ENCODE measurements at places on chromosomes 16 and 17.

DNA sequence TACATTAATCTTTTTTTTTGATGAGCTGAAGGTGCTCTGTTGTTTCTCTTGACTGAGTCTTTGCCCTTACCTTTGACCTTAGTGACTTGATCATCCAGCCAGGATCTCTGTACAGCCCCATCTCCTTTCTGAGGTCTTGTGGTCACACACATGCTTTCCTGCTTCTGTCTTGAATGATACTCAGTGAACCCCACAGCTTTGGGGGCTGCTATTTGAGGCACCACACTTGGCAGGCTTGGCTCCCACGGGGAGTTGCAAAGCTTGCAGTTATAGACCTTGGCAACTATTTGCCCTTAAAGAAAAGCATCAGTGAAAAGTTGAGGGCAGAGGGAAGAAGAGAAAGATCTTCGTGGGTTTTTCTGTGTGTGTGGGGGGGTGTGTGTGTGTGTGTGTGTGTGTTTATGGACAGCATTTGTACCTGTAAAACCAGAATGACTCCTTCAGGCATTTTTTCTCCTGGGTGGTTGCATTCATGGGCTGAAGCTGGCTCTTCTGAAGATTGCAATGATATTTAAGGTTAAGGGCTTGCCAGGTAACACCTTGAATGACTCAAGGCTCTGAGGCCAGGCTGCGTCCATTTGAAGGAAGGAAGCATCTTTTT lies 101.6 kb downstream of the MSI2 start:
- H3K4me1 ChIP-seq: peaks cover 39% of the 10 kb centered on the region
- H3K36me3 ChIP-seq: no peaks in the 10 kb centered on the region
- H3K27ac ChIP-seq: no peak overlapping the region

GRCh38 chr16:56931271-56931891 lies 561 bp upstream of the HERPUD1 start:
- peak overlapping the region; percentile 96 for H3K27ac ChIP-seq
- H3K4me3 ChIP-seq: peak overlapping the region; percentile 83
- H3K36me3 ChIP-seq: peaks cover 7% of the 10 kb centered on the region
- H3K4me1 ChIP-seq: peaks cover 42% of the 10 kb centered on the region

DNA sequence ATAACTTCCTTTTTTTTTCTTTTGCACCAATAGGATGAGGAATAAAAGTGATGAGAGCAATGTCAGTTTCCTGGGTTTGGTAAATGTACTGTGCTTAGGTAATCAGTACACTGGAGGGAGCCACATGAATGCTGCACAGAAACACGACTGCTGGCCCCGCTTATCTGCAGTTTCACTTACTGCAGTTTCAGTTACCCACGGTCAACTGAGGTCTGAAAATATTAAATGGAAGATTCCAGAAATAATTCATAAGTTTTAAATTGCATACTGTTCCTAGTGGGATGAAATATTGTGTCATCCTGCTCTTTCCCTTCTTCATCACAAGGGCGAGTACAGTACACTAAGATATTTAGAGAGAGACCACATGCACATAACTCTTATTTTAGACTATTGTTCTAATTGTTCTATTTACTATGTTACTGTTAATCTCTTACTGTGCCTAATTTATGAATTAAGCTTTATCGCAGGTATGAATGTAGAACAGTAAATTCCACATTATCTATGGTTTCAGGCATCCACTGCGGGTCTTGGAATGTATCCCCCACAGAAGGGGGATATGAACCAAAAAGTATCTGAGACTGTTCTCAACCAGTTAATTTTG lies 6.4 kb upstream of the LGALS3BP start:
- no peak overlapping the region for H3K27ac ChIP-seq
- H3K36me3 ChIP-seq: peaks cover 3% of the 10 kb centered on the region
- DNase-seq: no peak
- no peaks in the 10 kb centered on the region for H3K27me3 ChIP-seq
- no peak overlapping the region for H3K4me3 ChIP-seq

DNA sequence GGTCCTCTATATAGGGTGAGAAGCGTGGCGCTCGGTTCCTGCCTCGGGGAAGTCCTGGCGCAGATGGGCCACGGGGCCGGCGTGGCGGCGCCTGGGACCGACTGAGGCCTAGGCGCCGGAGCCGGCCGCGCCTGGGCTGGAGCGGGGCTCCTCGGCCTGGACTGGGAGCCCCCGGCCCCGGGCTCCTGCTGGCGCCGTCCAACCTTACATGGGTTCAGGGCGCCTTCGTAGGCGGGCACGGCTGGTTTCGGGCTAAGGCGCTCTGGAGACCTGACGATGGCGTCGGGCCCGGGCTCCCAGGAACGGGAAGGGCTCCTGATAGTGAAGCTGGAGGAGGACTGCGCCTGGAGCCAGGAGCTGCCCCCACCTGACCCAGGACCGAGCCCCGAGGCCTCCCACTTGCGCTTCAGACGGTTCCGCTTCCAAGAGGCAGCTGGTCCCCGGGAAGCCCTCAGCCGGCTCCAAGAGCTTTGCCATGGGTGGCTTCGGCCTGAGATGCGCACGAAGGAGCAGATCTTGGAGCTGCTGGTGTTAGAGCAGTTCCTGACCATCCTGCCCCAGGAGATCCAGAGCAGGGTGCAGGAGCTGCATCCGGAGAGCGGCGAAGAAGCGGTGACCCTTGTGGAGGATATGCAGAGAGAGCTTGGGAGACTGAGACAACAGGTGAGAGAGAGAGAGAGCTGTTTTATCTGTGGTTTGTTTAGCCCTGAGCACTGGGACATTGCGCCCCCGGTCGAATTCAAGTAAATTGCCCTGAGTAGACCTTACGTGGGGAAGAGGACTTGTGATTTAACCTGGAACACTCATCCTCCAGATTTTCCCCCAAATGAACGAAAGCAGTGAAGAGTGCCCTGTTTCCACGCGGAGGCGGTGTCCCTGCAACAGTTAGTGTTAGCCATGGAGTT lies 504 bp downstream of the ZNF263 start:
- peak overlapping the region; percentile 15 for H3K4me3 ChIP-seq
- peaks cover 20% of the 10 kb centered on the region for H3K36me3 ChIP-seq
- peaks cover 27% of the 10 kb centered on the region for H3K4me1 ChIP-seq
- no peak for DNase-seq

- DNase-seq: no peak
- peaks cover 8% of the 10 kb centered on the region for H3K4me1 ChIP-seq
- H3K36me3 ChIP-seq: peaks cover 13% of the 10 kb centered on the region
These were observed 11.6 kb downstream of the FBXL19 start for GRCh38 chr16:30934827-30935557.

DNA sequence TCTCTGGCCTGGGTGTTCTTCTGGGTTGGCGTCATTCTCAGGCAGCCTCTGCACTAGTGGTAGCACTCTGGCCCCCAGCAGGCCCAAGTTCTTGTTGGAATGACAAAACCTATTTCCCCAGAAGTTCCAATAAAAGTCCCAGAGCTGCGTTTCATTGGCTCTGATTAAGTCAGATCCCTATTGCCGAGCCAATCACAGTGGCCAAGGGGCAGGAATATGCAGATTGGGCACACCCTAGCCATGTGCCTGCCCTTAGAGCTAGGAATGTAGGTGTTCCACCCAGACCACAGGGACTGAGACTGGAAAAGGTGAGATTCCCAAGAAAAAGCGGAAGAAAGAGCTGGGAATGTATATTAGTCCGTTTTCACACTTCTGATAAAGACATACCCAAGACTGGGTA lies 44.9 kb upstream of the POLR3E start:
- peaks cover 13% of the 10 kb centered on the region for H3K36me3 ChIP-seq
- no peak overlapping the region for H3K27ac ChIP-seq
- H3K4me1 ChIP-seq: no peaks in the 10 kb centered on the region

DNA sequence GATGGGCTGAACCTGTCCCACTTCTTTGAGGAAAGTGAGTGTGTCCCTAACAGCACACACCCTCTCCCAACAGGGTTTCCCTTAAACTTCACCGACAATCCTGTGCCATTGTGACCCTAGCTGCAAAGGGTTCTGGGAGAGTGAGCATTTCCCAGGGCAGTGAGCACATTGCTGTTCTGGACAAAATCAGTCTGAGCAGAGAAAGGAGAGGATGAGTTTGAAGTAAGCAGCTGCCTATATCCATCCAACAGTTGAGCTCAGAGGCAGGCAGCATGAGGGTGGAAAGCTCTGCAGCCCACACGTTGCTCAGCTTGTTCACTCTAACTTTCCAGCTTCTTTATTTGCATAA lies 296.5 kb upstream of the MAF start:
- no peaks in the 10 kb centered on the region for H3K36me3 ChIP-seq
- no peak overlapping the region for H3K4me3 ChIP-seq
- H3K27ac ChIP-seq: no peak overlapping the region
- no peaks in the 10 kb centered on the region for H3K4me1 ChIP-seq
- no peak for DNase-seq
- H3K27me3 ChIP-seq: no peaks in the 10 kb centered on the region

DNA sequence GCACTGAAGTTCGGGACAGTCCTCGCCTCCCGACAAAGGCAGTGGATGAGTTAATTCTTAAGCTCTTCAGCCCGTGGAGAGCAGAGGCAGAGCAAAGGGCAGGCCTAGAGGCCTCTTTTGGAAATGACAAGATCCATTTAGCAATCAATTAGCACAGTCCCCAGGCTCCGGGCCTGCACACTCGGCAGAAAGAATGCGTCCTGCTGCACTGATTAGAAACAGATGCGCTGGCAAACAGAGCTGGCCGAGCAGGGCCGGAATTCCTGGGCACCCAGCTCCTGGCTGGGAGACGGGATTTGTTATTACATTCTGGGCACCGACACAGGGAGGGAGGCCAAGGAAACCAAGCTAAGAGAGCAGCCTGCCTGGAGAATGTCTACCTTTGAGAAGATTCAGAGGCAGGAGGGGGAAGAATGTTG lies 162.9 kb downstream of the COPRS start:
- no peak overlapping the region for H3K27ac ChIP-seq
- no peak for DNase-seq
- no peak overlapping the region for H3K4me3 ChIP-seq

DNA sequence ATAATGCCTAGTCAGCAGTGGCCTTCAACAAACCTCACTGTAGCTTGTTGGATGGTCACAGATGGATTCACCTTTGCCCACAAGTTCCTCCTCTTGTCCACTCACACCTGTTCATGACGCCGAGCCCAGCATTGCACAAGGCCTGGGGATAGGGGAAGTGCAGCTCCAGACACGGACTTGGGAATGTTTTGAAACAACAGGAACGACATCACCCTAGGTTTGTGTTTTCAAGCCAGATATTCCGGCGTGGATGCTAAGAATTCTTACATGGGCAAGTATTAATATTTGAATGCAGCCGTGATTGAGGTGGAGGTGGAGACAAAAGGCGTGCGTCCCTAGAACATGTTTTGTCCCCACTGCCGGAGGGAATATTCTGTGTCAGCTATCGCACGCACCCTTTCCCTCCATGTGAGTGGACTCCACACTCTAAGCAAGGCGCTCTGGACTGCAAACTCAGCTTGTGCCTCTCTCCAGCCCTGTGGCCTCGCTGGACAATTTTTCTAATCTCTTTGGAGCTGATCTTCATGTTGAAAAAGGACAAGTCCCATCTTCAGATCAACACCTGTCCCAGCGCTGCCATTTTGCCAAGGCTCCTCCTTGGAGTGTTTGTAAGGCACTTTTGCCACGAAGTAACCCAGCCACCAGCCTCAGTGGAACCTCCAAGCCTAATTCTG lies 2.0 kb upstream of the BANP start:
- no peaks in the 10 kb centered on the region for H3K36me3 ChIP-seq
- no peak overlapping the region for H3K4me3 ChIP-seq
- no peaks in the 10 kb centered on the region for H3K27me3 ChIP-seq
- DNase-seq: no peak
- peaks cover 26% of the 10 kb centered on the region for H3K4me1 ChIP-seq

- no peak overlapping the region for H3K4me3 ChIP-seq
- peaks cover 10% of the 10 kb centered on the region for H3K4me1 ChIP-seq
- no peak overlapping the region for H3K27ac ChIP-seq
These were observed 2.7 kb downstream of the PRSS53 start for GRCh38 chr16:31085873-31086628.

- H3K4me3 ChIP-seq: no peak overlapping the region
- DNase-seq: no peak
- H3K4me1 ChIP-seq: no peaks in the 10 kb centered on the region
- H3K27ac ChIP-seq: no peak overlapping the region
- no peaks in the 10 kb centered on the region for H3K27me3 ChIP-seq
These were observed 22.6 kb downstream of the ENDOV start for GRCh38 chr17:80437532-80437931.

DNA sequence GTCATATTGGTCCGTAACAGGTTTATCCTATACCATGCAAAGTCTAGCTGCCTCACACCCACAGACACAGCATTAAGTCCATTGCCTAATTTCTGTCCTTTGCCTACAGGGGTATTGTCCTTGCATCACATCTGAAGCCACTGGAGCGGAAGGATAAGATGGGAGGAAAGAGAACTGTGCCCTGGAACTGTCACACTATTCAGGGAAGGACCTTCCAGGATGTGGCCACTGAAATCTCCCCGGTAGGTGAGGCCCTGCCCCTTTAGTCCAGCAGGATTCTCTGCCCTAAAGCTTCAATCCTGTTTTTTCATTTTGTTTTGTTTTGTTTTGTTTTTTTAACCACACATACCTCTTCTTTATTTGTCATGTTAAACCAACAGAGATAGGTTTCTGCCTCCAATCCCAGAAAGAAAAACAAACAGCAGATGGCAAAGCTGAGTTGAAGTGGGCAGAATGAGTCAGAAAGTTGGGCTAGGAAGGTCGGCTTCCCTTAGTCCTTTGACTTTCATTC lies 2.2 kb upstream of the EFTUD2 start:
- H3K27me3 ChIP-seq: no peaks in the 10 kb centered on the region
- no peak overlapping the region for H3K27ac ChIP-seq

- H3K36me3 ChIP-seq: no peaks in the 10 kb centered on the region
- no peak overlapping the region for H3K27ac ChIP-seq
- no peak for DNase-seq
- no peaks in the 10 kb centered on the region for H3K4me1 ChIP-seq
- H3K27me3 ChIP-seq: no peaks in the 10 kb centered on the region
These were observed 13.3 kb upstream of the KREMEN2 start for GRCh38 chr16:2950773-2951172.

DNA sequence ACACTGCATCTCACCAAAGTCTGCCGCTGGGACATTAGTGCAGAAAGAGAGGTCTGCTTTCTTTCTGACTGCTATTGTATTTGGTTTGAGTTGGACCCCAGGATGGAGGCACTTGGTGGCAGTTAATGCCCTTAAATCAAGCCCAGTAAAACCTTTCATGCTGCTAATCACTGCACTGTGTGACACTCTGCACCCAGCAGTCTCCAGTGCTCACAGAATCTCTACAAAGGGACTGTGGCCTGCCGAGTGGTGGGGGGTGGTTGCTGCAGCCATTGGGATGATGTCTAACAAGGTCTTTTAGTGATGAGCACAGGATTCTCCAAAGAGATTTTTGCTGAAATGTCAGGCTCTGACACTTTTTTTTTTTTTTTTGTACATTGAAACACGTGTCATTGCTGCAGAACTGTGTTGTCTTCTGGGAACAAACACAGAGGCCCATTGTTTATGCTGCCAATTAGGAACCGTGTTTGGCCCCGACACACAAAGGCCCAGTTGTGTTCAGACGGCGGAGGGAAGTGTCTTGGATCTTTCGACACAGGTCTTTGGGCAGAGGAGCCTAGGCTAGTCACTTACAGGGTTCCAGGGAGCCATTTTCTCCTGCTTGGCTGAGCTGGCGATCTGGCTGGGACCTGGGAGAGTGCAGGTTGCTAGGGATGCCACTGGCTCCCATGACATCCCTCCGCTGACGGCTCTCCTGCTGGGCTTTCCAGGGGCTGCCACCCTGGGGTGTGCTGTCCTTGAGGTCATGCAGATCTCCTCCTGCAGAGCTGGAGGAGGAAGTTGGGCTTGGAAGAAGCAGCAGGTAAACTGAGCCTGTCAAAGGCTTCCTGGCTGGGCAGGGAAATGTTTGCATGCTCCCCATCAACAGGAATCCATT lies 16.2 kb upstream of the TNRC6C start:
- H3K27ac ChIP-seq: no peak overlapping the region
- H3K27me3 ChIP-seq: no peaks in the 10 kb centered on the region
- H3K36me3 ChIP-seq: no peaks in the 10 kb centered on the region
- H3K4me1 ChIP-seq: no peaks in the 10 kb centered on the region
